Calu3 (cell line): ENCODE measurements at places on chromosomes 5 and 9. TPM values are rescaled to one million over a fixed set of nuclear protein-coding genes. Genes with fewer than 3 reads are reported as not detected.
A peak's percentile ranks its signal among the peaks of the same experiment; 100 is the strongest.

GRCh38 chr5:77167063-77167462, 43.4 kb upstream of the PDE8B start:
- H3K27ac ChIP-seq: no peak overlapping the region
- H3K36me3 ChIP-seq: no peaks in the 10 kb centered on the region
- peaks cover 22% of the 10 kb centered on the region for H3K4me1 ChIP-seq
- DNase-seq: no peak
- no peak overlapping the region for H3K4me3 ChIP-seq
- no peaks in the 10 kb centered on the region for H3K27me3 ChIP-seq

GRCh38 chr5:36393656-36394428, 92.1 kb upstream of the RANBP3L start:
- no peak overlapping the region for H3K27ac ChIP-seq
- H3K36me3 ChIP-seq: no peaks in the 10 kb centered on the region
- H3K27me3 ChIP-seq: no peaks in the 10 kb centered on the region
- no peak overlapping the region for H3K4me3 ChIP-seq

TTC39B gene
- 6.0 and 7.5 TPM in 2 replicates for total RNA-seq

DNA sequence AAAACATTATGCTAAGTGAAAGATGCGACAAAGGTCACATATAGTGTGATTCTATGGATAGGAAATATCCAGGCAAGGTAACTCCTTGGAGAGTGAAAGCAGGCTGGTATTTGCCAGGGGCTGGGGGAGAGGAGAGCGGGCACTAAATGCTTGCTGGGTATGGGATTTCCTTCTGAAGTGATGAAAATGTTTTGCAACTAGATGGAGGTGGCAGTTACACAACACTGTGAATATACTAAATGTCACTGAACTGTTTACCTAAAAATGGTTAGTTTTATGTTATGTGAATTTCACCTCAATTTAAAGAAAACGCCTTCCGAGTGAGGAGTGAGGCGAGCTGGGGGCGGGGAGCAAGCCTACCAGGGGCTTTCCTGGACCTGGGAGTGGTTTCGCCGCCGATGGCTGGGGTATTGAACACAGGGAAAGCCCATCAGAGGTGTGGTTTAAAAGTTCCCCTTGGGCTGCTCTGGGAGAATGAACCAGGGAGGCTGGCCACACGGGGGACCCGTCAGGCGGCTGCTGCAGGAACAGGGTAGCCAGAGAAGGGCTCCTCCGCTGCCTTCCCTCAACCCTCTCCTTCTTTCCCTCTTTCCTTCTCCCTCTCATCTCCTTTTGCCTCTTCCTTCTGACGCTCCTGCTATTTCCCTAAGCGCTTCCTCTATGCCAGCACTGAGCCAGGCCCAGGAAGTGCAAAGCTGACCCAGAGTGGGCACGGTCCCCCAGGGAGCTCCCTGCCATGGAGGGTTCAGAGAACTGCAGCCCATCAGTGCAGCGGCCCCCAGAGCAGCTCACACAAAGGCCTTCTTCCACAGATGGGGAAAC, 4.9 kb downstream of the AKNA start:
- H3K36me3 ChIP-seq: no peaks in the 10 kb centered on the region
- H3K27ac ChIP-seq: no peak overlapping the region
- H3K4me1 ChIP-seq: no peaks in the 10 kb centered on the region
- no peak for DNase-seq
- no peaks in the 10 kb centered on the region for H3K27me3 ChIP-seq

- H3K4me1 ChIP-seq: no peaks in the 10 kb centered on the region
- peaks cover 4% of the 10 kb centered on the region for H3K36me3 ChIP-seq
- no peak overlapping the region for H3K27ac ChIP-seq
- DNase-seq: no peak
- H3K4me3 ChIP-seq: no peak overlapping the region
- H3K27me3 ChIP-seq: no peaks in the 10 kb centered on the region
Observed at GRCh38 chr9:137807721-137808703, 69.6 kb upstream of the CACNA1B start.

DNA sequence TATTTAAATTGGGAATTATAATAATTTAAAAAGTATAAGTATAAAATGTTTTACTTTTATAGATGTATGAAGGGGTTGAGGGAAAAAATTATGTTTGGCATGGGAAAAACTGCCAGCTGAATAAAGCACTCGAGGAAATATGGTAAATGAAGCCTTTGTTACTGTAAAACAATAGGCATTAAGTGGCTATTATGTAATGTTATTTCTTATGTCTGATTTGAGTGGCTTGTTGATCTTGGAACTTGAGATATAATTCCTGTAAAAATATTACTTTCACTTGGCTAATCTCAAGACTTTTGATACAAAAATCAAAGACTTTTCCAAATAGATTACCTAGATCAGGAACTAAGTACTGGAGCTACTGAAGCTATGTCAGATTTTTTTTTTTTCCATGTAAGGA, 182.9 kb downstream of the CD180 start:
- peaks cover 49% of the 10 kb centered on the region for H3K4me1 ChIP-seq
- H3K36me3 ChIP-seq: no peaks in the 10 kb centered on the region
- no peak for DNase-seq
- no peaks in the 10 kb centered on the region for H3K27me3 ChIP-seq

- no peak for DNase-seq
- H3K36me3 ChIP-seq: no peaks in the 10 kb centered on the region
- peaks cover 59% of the 10 kb centered on the region for H3K27me3 ChIP-seq
- H3K27ac ChIP-seq: no peak overlapping the region
Observed at GRCh38 chr5:151912360-151912759, 12.3 kb downstream of the GLRA1 start.

DNA sequence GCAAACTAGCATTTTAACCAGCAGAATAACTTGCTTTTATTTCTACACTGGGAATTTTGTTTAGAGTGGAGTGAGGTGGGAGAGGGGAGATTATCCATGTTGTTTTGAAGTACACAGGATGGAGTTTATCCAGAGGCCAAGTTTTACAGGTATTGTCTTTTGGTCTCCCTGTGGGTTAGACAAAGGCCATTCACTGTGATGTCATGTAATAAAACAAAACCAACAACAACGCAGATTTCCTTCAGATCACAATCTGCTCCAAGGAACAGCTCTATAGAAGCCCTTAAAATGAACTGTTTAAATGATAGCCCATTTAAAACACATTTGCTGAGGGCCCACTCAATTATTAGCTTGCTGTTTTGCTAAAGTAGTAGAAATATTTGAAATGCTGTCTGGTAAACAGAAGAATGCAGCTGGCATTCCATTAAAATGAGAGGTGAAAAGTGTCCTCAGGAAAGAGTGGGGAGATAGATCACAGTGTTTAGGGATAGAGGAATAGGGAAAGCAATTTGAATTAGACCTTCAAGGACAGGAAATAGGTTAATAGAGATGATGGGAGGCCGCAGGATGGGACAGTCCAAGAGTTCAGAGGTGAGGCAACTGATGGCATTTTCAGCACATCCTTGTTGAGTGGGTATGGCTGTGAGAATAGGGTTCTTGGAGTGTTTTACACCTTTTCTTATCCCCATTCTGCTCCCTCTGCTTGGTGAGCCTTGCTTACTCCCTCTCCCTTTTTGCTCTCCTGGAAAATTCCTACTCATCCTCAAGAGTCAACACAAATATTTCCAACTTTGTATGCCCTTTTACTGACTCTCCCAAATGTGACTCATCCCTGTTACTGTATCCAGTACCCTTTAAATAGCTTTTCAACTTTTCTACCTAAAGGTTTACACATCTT, 140.1 kb upstream of the NR3C1 start:
- no peak overlapping the region for H3K27ac ChIP-seq
- peaks cover 13% of the 10 kb centered on the region for H3K4me1 ChIP-seq
- DNase-seq: no peak
- no peaks in the 10 kb centered on the region for H3K36me3 ChIP-seq
- H3K4me3 ChIP-seq: no peak overlapping the region

GRCh38 chr9:115032296-115032695, 85.7 kb downstream of the TNC start:
- H3K4me3 ChIP-seq: no peak overlapping the region
- H3K27me3 ChIP-seq: peaks cover 38% of the 10 kb centered on the region
- no peak overlapping the region for H3K27ac ChIP-seq
- DNase-seq: no peak
- H3K4me1 ChIP-seq: no peaks in the 10 kb centered on the region

- DNase-seq: no peak
- H3K4me3 ChIP-seq: no peak overlapping the region
- H3K4me1 ChIP-seq: peaks cover 8% of the 10 kb centered on the region
Observed at GRCh38 chr5:80937584-80938356, 22.4 kb upstream of the RASGRF2 start.

DNA sequence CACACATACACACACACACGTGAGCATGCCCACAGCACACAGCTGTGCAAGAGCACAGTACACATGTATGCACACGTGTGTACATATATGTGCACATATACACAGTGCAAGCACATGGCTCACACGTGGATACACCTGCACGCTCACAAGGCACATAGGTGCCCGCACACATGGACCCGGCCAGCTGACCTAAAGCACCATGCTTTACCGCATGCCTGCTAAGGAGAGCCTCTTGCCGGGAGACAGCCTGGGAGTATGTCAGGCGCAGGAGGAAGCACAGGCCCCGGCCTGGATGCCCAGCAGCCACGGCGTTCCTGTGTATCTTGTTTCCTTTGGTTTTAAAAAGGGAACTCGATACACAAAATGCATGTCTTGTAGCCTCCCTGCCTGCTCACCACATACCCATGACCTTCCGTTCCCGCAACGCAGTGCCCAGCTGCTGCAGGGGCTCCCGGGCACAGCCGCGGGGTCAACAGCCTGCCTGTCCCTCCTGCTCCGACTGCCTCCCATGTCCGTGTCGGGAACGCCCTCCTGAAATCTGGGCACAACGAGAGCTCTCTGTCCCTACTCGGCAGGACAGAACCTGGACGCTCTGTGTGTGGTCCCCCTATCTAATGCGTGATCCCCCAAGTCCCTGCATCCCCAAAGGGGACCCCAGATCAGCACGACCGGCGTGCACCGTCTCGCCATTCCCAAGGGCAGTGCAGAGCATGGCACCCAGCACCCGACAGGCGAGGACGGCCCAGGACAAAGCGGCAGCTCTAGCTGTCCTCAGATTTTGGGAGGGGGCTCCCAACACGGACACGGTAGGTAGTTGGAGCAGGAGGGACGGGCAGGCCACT, 3.6 kb downstream of the SLC12A7 start:
- no peaks in the 10 kb centered on the region for H3K27me3 ChIP-seq
- peaks cover 37% of the 10 kb centered on the region for H3K4me1 ChIP-seq
- H3K27ac ChIP-seq: no peak overlapping the region
- no peak for DNase-seq
- peak overlapping the region; percentile 32 for H3K4me3 ChIP-seq

- DNase-seq: no peak
- peaks cover 7% of the 10 kb centered on the region for H3K36me3 ChIP-seq
- H3K4me1 ChIP-seq: peaks cover 38% of the 10 kb centered on the region
- no peak overlapping the region for H3K27ac ChIP-seq
- H3K4me3 ChIP-seq: peak overlapping the region; percentile 97
Observed at GRCh38 chr5:59038798-59039295, 456.0 kb downstream of the RAB3C start.

DNA sequence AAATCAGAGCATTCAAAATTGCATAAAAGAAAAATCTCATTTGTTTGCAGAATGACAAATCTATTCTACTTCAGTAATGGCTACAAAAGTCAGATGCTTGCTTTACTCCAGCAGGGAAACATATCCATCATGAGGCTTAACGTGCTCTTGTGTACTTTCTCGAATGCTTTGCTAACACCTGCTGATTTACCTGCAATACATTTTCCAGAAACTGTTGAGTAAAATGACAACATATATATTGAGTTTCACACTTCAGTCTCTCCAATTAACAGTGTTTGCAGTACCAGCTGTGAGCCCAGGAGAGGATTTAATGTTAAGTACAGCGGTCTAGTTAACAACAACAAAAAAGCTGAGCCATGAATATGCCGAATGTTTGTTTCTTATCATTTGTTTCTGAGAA, 391.5 kb upstream of the SMC2 start:
- no peak overlapping the region for H3K4me3 ChIP-seq
- no peak overlapping the region for H3K27ac ChIP-seq
- H3K4me1 ChIP-seq: no peaks in the 10 kb centered on the region

- peaks cover 44% of the 10 kb centered on the region for H3K36me3 ChIP-seq
- peak overlapping the region; percentile 82 for H3K27ac ChIP-seq
- no peak overlapping the region for H3K4me3 ChIP-seq
- peaks cover 31% of the 10 kb centered on the region for H3K4me1 ChIP-seq
- DNase-seq: no peak
- no peaks in the 10 kb centered on the region for H3K27me3 ChIP-seq
Observed at GRCh38 chr5:173018358-173018757, 34.8 kb downstream of the ATP6V0E1 start.

GRCh38 chr5:56286015-56286884, 53.1 kb upstream of the ANKRD55 start:
- H3K36me3 ChIP-seq: no peaks in the 10 kb centered on the region
- no peak for DNase-seq
- H3K27ac ChIP-seq: no peak overlapping the region

DNA sequence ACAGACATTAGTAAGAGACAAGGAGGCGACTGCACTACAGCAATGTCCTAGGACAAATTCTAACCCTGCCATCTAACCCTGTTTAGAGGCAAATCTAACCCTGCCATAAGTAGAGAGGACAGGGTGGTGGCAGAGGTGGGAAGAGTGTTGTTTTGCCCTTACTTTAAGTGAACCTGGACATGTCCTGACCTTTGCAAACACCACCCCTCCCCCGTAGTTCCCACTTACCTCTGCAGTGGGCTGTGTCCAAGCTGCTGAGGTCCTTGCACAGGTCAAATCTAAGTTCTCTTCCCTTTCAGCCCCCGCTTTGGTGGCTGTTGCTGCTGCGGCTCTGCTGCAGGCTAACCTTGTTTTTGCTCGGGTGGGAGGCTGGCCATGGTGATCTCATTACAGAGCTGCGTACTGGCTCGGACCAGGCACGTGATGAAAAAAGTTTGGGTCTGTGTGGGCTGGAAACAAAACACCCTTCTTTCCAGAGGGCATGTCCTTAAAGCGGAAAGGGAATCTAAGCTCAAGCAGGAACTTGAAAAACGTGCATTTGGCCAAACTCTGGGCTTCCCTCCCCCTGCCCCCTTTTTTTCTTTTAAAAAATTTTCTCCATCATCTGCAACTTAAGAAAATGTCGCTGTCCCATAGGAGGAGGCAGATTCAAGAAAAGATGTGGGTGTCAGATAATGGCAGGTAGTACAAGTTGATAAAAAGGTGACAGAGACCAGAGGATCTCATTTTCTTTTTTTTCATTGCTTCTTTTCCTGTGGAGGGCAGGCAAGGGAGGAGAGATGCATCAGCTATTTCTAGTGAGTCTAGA, at the start of gene FAXDC2:
Gene FAXDC2, minus strand, starts transcription at position 349 of the 808 bp plus-strand sequence. CDS start 12,425 bp downstream, outside the sequence.
- no peak for DNase-seq
- no peaks in the 10 kb centered on the region for H3K4me1 ChIP-seq
- H3K27me3 ChIP-seq: no peaks in the 10 kb centered on the region
- no peak within 1 kb of the TSS for H3K4me3 ChIP-seq
- no peak within 1 kb of the TSS for H3K27ac ChIP-seq
- H3K36me3 ChIP-seq: peaks cover 4% of the 10 kb centered on the region

PSD2 gene
- not detected in 2 replicates for total RNA-seq

CBY3 gene
- not detected in 2 replicates for total RNA-seq

DNA sequence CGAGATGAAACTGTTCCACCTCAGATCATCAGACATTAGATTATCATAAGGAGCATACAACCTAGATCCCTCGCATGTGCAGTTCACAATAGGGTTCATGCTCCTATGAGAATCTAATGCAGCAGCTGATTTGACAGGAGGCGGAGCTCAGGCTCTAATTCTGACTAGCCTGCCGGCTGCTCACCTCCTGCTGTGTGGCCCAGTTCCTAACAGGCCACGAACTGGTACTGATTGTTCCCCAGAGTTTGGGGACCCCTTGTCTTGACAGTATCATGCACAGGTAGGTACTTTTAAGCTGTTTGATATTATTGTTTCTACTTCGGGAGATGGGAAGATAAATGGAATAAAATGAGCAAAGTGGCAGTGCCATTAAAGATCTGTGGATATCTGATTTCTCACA, 66.9 kb downstream of the ZCCHC7 start:
- H3K27ac ChIP-seq: no peak overlapping the region
- H3K27me3 ChIP-seq: no peaks in the 10 kb centered on the region
- H3K4me1 ChIP-seq: no peaks in the 10 kb centered on the region
- no peak overlapping the region for H3K4me3 ChIP-seq

SUSD3 gene
- 0.69 and 1.3 TPM in 2 replicates for total RNA-seq
